ENCODE measurements at places on chromosomes 2 and 18.

DNA sequence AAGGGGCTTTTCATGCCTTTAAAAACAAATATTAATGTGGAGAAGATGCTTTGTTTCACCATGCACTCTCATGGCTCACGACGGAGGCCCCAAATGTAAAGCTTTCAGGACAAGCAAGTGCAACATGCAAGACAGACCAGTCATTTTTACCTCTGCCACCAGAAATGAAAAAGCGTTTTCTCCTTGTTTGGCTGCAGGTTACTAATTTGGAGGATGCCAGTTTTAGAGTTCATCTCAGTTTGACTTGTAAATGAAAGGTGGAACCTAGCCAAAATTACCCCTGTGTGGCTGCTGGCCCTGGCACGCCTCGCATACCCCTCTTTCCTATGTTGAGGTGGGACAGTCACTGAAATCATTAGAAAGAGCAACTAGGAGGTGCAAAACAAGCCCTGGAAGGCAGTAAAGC lies 138.6 kb downstream of the BCL2 start:
- H3K4me1 ChIP-seq, result peaks cover 54% of the 10 kb centered on the region
- no peak overlapping the region for H3K27ac ChIP-seq
- DNase-seq, result no peak
- H3K36me3 ChIP-seq, result no peaks in the 10 kb centered on the region

DNA sequence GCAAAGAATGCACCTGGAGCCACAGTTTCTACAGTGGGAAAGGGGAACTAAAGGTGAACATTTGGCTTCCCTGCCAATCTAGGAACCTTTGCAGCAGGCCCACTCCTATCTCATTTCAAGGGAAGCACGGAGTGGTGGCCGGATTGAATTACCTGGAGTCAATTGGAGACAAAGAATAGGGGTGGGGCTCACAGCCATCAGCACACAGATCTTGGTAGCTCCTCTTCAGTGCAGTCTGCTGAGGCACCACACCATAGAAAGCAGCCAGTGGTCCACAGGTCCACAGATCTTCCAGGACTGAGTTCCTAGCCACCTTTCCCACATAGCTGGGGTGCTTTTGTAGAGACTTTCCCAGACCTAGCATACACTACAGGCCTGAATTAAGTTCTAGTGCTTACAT lies 43.5 kb upstream of the NXPH2 start:
- H3K27me3 ChIP-seq, result peaks cover 3% of the 10 kb centered on the region
- no peak overlapping the region for H3K27ac ChIP-seq
- H3K4me1 ChIP-seq, result no peaks in the 10 kb centered on the region
- H3K4me3 ChIP-seq, result no peak overlapping the region
- DNase-seq, result no peak

GRCh38 chr2:147549054-147549453 lies 295.8 kb upstream of the ACVR2A start:
- H3K36me3 ChIP-seq, result no peaks in the 10 kb centered on the region
- DNase-seq, result no peak
- no peak overlapping the region for H3K27ac ChIP-seq
- H3K4me3 ChIP-seq, result no peak overlapping the region
- H3K27me3 ChIP-seq, result no peaks in the 10 kb centered on the region

DNA sequence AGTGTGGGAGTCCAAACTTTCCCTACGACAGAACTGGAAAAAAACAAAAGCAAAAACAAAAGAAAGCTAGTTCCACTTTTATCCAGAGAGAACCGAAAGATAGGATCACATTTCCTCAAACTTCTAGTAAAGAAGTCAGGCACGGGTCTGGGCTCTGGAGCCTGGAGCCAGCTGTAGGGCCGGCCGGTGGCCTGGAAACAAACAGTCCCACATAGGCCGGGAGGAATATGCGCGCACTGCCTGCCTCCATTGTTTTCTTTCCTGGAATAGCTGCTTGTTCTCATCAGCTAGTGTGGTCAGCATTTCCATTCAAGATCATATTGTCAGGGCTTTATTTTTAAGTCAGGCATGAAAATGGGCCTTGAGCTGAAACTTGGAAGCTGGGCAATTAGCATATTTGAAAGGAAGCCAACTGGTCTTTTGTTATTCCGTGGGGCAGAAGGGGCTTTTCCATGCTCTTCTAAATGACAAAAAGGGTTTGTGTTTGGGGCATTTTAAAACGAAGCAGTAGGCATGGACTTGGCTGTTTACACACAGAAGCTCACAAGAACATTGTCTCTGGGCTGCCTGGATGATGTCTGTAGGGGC lies 58.7 kb upstream of the RFX8 start:
- no peaks in the 10 kb centered on the region for H3K36me3 ChIP-seq
- no peaks in the 10 kb centered on the region for H3K4me1 ChIP-seq
- no peak for DNase-seq

GRCh38 chr18:70132999-70133398 lies 72.5 kb downstream of the RTTN start:
- peaks cover 2% of the 10 kb centered on the region for H3K36me3 ChIP-seq
- H3K27ac ChIP-seq, result no peak overlapping the region
- no peak for DNase-seq
- no peaks in the 10 kb centered on the region for H3K27me3 ChIP-seq
